Caco-2 (cell line): ENCODE measurements at places on chromosomes 3 and 15.

DNA sequence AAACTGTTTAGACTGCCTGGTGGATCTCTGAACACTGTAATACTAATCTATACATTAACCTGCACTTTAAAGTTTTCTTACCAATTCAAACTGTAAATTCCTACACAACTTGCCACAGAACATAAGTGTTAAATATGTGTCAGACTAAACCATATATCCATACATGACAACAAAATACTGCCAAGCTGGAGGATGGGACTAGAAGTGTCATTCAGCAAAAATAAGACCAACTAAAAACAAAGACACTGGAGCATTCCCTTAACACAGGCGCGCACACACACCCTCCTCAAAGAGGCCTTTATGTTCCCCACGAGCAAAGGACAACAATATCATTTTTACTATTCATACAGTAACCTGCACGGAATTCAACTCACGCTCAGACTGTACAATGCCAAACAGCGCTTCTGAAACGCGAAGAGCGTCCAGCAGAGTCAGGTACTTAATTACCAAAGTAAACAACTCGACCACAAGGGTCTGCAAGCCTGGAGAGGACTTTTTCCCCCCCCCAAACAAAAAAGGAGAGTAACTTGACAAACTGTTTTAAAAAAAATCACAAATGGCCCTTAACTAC is 1.1 kb downstream of the DCUN1D1 start:
- no peak for DNase-seq

DNA sequence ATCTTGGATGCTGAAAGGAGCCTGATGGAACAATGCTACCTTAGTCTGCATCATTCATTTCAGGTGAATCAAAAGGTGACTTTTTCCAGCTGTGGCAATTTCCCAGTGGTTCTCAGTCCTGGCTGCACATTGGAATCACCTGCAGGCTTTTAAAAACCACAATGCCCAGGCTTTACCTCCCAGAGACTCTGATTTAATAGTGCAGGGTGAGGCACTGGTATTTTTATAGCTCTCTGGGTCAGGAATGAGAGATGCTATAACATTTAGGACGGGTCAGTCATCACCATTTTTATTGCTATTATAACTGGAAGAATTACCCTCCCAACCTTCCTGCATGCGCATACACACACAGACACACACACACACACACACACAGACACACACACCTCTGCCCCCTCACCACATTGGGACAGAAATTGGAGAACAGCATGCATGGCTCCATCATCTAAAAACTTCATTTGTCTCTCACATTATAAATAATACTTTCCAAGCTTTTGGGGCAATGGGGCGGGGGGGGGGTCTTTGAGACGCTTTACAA is 41.1 kb downstream of the LARP6 start:
- DNase-seq, result no peak

- DNase-seq, result no peak
Measured at GRCh38 chr3:169170456-169170855, 493.1 kb downstream of the MECOM start.

DNA sequence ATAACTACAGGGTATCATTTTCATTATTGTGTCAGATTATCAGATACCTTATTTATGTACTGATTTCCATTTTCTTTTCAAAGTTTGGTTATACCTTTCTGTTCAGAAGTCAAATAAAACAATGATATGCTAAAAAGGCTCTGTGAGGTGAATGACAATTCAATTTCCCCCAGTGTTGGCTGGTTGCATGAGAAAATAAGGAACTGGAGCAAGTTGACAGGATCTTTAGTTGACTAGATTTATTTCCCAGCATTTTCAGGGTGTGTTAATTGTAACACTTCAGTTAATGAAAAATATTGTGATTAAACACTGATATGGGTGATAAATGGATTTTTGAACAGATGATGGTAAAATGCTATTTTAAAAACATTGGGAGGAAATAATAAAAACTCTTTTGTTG is 122.8 kb upstream of the FAM3D start:
- no peak for DNase-seq

GRCh38 chr3:122076491-122077292 is 21.5 kb downstream of the CD86 start:
- no peak for DNase-seq
